Vagina (tissue), 2 donors: ENCODE measurements at places on chromosomes 3 and 15. TPM values are rescaled to one million over a fixed set of nuclear protein-coding genes. Genes with fewer than 3 reads are reported as not detected.

Gene KCNMB2
- total RNA-seq, result 1.5 TPM

Gene TICRR
- total RNA-seq, result 5.2 TPM

Gene SH3GL3
- total RNA-seq, result 3.9 TPM

Gene SCN11A
- total RNA-seq, result not detected

Gene SLC35A5
- total RNA-seq, result 12.8 TPM

Gene CCDC50
- total RNA-seq, result 58.7 TPM

Gene FAM43A
- total RNA-seq, result 20.4 TPM

Gene PAQR9
- total RNA-seq, result not detected

Gene GPR27
- 1.2 TPM for total RNA-seq
